ENCODE measurements at places on chromosomes 16 and 17.

DNA sequence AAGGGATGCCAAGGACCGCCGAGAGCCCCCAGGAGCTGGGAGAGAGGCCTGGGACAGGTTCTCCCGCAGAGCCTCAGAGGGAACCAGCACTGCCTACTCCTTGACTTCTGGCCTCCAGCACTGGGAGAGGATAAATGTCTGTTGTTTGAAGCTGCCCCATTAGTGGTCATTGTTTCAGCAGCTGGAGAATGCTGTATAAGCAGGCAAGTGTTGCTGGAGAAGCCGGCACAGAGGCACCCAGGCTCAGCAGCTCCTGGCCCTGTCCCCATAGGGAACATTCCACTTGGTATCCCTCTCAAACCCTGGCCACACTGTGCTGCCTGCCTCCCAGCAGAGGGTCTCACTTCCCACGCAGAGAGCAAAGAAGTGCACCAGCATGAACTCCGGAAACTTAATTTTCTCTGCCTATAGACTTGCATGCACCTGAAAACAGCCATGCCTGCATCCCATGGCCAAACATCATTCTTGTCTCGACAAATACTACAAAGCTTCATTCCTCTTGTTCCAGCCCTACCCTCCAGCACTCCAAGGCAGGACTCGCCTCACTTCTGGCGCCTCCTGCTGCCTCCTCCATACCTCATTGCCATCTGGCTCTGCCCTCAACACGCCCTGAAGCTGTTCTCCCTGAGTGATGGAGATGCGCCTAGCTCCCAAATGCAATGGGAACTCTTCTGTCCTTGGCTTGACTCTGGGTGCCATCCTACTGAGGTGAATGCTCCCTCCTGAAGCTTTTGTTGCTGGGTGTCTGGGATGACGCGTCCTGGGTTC, 88.1 kb downstream of the DNAH17 start:
- DNase-seq = no peak

GRCh38 chr16:72372087-72373045, 200.4 kb upstream of the PMFBP1 start:
- no peak for DNase-seq

DNA sequence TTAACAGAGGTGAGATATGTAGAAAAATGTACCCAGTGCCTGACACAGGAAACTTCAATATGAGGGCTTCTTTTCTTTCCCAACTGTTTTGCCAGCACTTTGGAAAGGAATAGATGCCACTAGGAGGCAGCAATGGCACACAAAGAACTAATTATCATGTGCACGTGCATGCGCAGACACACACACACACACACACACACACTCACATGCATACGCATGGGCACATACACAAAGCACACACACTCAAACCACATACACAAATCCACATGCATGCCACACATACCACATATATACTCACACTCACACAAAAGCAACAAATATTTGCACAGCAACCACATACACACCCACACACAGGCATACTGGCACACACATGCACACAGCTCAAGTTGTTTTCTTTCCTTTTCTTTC, 8.8 kb upstream of the CEP112 start:
- no peak for DNase-seq

DNA sequence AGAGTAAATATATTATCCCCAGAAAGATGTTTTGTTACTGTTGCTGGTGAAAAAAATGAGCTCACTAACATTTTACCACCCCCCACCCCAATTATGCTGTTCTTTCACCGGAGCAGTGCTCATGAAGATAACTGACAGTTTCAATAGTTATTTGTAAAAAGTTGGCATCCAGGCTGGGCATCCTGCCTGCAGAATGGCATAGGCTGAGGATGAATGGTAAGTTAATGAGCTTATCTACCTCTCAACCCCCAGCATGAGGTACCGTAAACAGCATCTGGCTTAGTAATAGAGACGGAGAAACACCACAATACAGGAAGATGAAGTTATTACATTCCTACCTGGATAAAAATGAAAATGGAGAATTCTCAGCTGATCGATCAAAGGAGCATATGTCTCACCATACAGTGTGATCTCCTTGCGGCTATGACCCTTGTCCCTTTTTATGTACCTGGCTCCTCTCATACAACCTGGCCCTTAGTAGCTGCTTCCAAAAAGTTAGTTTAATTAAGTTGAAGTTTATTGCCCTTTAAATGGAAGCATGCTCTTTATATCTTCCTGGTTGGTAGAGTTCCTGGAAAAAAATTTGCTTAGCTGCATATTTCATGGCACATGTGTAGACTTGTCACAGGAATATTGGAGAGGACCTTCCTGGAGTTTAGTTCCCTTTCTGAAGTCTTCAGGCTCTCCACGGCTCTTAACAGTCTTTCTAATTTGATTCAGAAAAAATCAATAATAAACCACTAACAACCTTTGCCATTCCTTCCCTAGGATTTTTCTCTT, 61.2 kb upstream of the MPHOSPH6 start:
- no peak for DNase-seq

DNA sequence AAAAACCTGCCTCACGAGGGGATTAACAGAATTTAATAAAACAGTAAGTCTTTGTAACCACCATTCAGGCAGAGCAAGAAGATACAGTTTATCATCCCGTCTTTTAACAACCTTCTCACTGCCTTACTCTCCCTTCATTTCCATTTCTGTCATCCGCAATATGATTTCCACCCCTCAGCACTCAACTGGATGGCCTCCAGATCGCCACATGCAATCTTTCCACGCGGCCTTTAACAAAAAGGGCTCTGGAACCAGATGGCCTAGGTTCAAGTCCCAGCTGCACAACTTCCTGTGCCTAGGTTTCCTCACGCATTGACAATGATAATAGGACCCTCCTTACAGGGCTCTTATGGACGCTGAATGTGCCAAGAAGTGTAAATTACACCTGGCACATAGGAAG, 103.6 kb downstream of the GAS7 start:
- DNase-seq = no peak
